ENCODE measurements at places on chromosomes 11 and 22.

GRCh38 chr11:129457321-129457720 is 81.7 kb downstream of the BARX2 start:
- no peak for DNase-seq

GRCh38 chr22:43240614-43241013 is 53.7 kb upstream of the TTLL12 start:
- DNase-seq: no peak

GRCh38 chr11:46055371-46055770 is 65.9 kb downstream of the PHF21A start:
- DNase-seq: no peak

DNA sequence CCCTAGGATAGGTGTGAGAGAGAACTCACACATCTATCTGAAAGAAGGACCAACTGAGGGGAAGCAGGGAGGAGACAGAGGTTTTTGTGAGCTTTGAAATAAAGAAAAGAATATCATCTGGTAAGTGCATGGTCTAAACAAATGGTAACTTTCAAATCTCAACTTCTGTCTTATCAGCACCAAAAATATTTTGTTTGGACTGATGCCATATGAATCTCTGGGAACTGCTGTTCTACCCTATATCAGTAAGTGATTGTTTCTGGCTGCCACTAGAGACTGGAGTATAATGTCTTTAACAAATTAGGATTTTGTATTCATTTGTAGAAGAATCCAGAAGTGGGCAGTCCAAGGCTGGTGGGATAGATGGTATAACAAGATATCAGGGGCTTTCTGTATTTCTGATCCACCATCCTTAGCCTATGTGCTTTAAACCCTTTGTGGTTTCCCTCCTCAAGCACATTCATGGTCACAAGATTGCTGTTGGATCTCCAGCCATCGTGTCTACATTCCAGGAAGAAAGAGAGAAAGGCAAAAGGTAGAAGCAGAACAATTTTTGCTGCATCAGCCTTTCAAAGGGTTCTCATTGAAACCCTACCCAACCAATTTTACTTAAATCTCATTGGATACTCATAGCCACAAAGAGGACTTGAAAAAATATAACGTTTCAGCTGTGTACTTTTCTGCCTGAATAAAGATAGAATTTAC is 4.7 kb downstream of the HEPHL1 start:
- no peak for DNase-seq

DNA sequence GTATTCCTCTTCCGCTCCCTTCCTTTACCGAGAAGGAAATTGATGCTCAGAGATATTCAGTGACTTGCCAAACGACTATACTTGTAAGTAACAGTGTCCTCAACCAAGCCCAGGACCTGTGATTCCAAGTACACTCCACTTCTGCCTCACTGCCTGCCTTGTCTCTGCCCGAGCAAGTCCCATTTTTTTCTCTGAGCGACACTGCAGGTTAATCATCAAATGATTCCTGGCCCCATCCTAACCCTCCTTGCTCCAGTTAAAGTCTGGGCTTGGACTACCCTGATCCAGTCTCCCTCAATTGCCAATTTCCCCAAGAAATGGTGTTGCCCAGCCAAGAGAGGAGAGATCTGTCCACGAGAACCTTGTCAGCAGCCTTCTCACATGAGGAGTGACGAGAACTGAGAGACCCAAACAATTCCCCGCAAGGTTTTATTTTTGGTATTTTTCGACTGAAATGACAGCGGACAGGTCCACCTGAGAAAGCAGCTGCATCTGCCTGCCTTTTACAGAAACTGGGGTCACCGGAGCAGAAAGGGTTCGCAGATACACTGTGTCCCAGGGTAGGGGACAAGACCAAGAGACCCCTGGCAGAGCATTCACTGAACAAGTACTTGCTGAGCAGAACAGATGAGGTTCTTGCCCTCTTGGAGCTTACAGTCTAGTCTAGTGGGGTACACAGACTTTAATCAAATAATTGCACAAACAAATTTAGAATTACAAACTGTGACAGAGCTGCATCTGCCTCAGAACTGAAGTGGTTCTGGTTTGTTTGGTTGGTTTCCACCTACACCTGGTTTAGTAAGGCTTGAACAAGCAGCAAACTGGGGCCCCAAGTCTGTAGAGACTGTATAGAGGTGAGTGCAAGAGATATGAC is 11.4 kb downstream of the POU2AF1 start:
- DNase-seq: no peak

GRCh38 chr11:130112071-130112830 is 42.6 kb downstream of the APLP2 start:
- no peak for DNase-seq

GRCh38 chr11:121773076-121773475 is 320.3 kb upstream of the SORL1-AS1 start:
- no peak for DNase-seq

DNA sequence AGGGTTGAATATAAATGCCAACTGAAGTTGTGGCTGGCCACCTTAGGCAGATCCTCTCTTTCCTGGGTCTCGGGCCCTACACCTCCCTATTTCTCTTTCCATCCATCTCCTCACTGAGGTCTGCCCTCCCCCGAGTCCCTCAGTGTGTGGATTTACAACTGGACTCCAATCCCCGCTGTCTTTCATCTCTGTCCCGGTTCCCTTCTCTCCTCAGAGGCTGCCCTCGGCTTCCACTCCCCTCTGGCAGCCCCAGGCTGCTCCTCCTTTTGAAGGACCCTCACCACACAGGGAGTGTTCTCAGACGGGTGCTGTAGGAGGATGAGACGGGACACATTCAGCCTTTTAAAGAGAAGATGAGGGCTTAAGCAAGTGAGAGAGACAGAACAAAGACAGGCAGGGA is 167.1 kb downstream of the ST3GAL4 start:
- DNase-seq: no peak

GRCh38 chr22:42623301-42623751 is 8.6 kb upstream of the POLDIP3 start:
- no peak for DNase-seq

- DNase-seq: no peak
Observed at GRCh38 chr22:27766679-27767078, 34.9 kb downstream of the MN1 start.

DNA sequence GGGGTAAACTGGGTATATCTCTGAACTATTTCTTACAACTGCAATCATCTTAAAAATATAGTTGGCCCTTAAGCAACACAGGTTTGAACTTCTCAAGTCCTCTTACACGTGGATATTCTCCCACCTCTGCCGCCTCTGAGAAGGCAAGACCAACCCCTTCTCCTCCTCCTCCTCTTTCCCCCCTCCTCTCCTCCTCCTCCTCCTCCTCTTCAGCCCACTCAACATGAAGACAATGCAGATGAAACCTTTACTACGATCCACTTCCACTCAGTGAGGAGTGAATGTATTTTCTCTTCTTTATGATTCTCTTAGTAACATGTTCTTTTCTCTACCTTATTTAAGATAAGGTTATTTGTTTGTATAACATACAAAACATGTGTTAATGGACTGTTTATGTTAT is 20.0 kb downstream of the SHANK2 start:
- DNase-seq: no peak

DNA sequence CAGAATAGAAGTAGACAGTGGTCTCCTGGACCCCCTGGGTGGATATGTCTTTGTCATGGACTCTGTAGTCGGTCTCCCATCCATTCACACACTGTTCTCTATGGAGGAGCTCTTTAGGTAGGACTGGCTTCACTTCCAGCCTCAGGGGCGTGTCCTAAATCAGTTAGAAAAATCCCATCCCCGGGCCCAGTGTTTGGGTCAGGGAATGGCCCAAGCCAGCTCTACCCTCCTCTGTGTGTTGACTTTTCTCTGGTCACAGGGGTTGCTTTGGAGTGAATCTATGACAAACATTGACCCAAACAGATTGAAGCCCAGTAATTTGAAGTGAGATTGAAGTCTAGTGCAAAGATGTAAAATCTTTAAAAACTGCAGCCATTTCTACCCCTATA is 34.0 kb downstream of the WEE1 start:
- DNase-seq: no peak

- no peak for DNase-seq
Observed at GRCh38 chr11:12195768-12196167, 85.4 kb downstream of the MICAL2 start.

DNA sequence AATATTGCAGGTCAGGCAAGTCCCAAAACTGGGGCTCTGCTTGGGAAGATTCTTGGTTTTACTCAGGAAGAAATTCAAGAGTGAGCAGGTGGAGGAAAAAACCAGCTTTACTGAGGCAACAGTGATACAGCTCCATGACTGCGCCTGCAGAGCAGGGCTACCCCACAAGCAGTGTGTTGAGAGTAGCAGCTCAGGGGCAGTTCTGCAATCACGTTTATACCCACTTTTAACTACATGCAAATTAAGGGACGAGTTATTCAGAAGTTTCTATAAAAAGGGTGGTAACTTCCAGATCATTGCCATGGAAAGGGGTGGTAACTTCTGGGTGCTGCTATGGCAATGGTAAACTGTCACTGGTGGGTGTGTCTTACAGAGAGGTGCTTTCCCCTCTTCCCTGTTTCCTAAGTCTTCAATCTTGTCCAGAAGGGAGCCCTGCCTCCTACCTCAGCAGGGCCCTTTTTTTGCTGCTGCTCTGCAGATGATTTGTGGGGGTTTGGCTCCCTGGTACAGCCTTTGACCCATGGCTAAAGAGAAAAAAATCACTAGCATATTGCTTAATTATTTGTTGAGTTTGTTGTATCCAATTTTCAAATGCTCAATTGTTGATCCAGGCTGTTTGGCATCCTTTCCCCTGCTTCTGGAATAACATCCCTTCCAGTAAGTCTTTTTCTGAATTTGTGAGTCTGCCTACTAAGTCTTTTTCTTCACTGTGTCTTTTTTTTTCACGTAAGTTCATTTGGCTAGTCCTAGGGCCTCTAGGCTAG is 30.0 kb upstream of the ME3 start:
- no peak for DNase-seq

GRCh38 chr22:30649430-30650007 is 13.9 kb downstream of the SLC35E4 start:
- DNase-seq: no peak

- no peak for DNase-seq
Observed at GRCh38 chr11:64799623-64800302, 3.3 kb downstream of the MAP4K2 start.

Data from sciatic nerve (tissue), 2 donors.